ENCODE measurements at places on chromosomes 2 and 18.

DNA sequence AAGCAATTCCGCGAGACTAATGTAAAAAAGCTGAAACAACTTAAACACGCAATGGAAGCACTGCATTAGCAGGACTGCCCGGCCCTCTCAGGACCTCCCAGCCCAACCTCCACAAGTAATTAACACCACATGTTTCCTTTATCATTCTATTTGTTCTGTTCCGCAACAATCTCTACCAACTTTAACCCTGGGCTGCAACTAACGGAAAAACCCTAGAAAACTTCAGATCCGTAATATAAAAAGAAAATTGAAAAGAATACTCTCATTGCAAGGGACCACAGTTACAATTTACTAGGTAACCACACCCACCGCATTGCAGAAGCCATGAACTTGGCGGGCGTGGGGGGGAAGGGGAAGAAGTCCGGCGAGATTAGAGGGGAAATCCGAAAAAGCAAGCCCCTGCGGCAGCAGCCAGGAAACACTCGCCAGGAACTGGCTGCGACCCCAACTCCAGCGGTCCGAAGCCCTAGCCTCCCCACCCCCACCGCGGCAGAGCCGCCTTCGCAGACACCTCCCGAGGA is 1.2 kb downstream of the EPB41L3 start:
- DNase-seq, result no peak

DNA sequence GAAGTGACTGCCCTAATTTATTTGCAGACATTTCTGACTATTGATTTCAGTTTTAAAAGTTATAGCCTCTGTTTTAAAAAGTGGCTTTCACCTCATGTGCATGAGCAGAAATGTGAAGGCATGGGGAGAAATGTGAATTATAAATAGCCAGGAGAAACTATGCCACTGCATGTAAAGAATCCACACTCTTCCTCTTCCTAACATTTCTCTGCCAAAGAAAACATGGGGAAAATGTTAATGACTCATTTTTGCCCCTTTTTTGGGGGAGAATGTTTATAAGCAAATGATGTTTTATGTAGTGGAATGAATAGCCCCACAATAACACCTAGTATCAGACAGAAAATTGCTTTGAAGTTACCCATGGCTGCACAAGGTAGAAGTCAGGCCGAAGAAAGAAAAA is 249.0 kb upstream of the TANK start:
- no peak for DNase-seq

DNA sequence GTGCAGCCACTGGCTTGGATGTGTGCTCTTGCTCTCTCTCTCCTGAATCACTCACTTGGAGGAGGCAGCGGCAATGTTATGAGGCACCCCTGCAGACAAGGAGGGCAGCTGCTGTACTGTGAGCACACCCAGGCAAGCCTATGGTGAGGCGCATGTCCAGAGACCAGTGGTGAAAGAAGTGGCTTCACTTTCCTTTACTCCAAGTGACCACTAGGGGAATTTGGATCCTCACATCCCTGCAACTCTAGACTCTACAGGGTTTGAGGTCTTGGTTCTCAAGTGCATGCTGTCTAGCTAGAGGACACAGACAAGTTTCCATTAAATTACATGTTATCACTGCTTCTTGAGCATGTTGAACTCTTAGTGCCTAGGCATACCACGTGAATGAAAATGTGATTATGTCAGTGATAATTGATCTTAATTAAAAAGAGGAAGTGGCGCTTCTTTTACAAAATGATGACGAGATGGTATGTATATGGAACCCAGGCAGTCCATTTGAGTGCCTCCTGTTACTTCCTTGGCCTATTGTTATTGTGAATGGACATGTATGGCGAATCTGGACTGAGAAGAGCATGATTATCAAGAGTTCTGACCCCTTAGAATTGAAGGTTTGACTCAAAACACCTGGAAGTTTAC is 181.0 kb upstream of the CDH2 start:
- DNase-seq, result no peak

- no peak for DNase-seq
Observed at GRCh38 chr2:177952151-177952550, 120.4 kb downstream of the PDE11A start.

DNA sequence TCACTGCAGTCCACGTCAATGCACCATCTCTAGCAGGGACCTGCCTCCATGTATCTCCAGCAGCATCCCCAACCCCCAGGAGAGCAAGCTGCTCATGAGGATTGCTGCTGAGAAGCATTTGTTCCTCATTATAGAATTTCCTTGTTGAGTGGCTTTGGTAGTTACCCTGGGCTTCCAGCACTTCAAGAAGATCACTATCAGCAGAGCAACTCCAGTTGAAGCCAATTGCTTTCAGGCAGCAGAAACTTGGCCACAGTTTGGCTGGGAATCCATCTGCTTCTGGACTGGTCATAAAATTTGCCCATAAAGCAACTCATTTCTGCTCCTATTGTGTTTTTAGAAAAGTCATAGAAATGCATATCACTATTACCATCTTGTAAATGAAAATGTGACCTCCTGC is 17.4 kb downstream of the TRPM8 start:
- no peak for DNase-seq

DNA sequence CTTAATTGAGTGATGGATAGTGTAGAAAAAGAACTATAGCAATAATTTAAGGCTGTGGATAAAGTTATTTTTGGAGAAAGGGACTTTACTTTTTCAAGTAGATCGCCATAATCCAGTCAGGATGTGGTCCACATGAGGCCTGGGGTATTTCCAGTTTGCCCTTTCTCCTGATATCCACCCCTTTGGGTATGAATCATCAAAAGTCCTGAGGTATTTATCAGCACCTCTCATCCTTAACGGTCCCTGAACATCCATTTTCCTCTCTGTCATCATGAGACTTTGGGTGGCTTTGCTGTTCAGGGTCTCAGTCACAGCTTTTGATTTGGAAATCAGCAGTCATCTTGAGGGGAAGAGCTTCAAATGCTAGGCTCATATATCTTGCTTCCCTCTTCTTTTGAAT is 39.3 kb upstream of the ELAC1 start:
- DNase-seq, result no peak

GRCh38 chr2:200101922-200102321 is 146.5 kb downstream of the MAIP1 start:
- no peak for DNase-seq

DNA sequence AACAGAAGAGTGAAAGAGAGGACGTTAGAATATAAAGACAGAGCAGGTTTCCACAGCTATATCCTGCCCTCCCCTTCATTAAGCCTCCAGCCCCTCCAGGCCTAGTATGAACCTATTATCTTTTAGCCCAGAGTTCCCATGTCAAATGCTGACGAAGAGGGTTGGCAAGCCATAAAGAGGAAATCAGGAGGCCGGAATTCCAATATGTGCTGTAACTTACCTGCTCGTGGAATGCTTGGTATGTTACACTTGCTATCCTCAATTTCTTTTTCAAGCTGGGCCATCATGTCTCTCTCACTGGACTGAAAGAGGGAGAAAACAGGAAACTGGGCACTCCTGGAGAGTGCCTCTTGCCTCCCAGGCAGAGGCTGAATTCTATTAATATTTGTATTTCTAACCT is 264.1 kb downstream of the TRIB2 start:
- no peak for DNase-seq

GRCh38 chr18:48500517-48500916 is 38.3 kb upstream of the CTIF start:
- no peak for DNase-seq

DNA sequence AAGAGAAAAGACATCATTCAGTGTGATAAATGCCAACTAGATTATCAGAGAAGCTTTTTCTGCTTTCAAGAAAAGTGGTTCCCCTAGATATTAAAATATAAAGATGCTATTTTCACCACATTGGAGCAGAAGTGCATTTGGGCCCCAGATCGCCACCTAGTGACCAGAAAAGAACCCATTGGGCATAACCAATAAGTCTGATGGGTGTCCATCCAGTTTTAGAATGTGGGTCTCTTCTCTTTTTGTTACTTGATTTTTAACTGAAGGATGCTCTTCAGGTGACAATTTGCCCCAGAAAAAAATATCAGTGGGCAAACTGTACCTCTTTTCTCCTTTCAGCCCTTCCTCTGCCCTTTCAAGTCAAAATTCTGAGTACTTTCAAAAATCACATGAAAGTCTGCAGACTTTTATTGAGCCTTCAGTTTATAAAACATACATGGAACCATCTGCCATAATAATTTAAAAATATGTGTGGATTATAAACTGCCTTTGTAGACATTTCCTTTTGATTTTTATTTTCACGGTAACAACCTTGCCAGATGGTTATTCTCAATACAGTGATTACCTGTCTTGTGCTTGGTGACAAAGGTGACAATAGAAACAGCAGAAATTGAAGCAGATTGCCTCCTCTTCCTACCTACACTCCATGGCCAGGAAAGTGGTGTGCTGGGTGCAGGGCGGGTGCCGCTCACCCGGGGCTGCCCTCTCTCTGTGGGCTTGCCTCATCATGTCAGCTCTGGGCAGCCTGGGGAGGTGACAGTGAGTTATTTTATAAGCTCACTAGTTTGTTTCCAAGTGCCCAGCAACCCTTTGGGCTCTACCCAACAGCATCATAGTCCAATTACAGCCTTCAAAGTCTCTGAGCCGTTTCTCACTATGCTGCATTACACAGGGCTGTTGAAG is 124.5 kb downstream of the DCDC2C start:
- no peak for DNase-seq

DNA sequence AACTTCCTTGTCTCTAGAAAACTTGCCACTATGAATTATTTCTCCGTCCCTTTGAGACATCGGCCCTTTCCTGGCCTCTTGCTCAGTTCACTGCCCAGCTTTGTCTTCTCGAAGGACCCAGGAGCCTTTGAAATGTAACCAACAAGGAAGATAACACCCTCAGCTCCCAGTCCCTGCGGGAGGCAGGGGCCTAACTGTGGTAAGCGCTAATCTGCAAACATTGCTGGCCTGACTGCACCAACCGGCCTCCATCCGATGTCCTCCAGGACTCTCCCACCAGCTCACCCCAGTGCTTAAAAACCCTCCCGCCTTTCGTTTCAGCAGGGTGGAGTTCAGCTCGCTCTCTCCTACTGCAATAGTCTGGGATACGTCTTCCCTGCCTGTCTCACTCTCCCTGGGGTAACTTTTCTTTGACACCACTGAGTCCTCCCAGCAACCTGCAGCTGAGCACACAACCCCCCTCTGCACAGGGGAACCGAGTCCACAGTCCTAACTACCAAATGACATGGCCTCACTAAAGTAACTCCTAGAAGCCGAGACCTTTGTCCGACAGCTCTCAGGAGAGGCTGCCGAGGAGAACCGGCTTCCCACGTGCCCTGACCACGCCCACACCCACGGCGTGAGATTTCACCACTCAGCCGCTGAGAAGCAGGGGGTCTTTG is 76.1 kb downstream of the MBP start:
- DNase-seq, result no peak

- no peak for DNase-seq
Observed at GRCh38 chr2:145587922-145588321, 1068.0 kb upstream of the ZEB2 start.

- peak; percentile 85 for DNase-seq
Observed at GRCh38 chr2:28391564-28392296, 928 bp upstream of the FOSL2 start.

DNA sequence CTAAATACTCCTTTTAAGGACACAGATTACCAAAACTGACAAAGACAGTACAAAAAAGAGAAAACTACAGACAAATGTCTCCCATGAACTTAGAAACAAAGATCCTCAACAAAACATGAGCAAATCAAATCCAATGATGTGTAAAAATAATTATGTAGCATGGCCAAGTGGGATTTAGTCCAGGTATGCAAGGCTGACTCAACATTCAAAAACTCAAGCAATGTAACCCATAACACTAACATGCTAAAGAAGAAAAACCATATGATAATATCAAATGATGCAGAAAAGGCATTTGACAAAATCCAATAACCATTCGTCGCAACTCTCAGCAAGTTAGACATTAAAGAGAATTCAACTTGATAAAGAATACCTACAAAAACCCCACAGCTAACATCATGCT is 239.0 kb upstream of the KLHL29 start:
- DNase-seq, result no peak

DNA sequence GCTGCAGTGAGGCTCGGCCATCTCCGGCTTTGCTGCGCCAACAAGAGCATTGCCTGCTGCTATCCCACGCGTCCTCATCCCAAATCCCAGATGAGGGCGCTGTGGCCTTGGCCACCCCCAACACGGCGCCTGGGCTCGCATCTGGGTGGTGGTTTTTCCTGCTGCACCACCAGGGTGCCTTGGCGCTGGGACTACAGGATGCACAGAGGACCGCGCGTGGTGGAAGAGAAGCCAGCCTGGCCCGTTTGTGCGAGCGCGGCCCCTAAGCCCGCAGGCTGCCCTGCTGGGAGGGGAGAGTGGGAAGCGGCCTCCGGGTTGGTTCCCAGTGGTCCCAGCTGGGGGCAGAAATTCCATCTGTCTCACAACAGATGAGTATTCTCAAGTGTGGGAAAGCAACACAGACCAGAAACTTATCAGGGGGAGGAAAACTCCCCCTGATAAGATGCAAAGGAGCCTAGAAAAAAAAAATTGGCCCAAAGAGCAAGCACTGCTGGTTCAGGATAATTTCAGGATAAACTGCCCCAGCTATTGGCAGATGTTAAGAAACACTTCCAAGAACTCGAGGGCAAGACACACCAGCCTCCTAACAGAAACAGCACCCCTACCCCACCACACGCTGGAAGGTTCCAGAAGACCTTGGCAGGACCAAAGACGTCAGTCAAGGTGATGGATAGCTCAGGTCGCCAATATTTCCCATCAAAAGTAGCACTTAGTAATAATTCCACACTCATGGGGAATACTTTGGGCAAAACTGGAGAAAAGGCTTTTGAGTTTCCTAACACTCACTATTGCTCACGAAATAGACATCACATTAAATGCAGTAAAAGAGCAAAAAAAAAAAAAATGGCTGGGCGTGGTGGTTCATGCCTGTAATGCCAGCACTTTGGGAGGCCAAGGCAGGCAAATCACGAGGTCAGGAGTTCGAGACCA is 152.1 kb downstream of the PXDN start:
- DNase-seq, result no peak

- DNase-seq, result no peak
Observed at GRCh38 chr18:55510809-55511208, 77.2 kb downstream of the TCF4 start.

- DNase-seq, result no peak
Observed at GRCh38 chr2:63343397-63344109, 244.7 kb downstream of the WDPCP start.

DNA sequence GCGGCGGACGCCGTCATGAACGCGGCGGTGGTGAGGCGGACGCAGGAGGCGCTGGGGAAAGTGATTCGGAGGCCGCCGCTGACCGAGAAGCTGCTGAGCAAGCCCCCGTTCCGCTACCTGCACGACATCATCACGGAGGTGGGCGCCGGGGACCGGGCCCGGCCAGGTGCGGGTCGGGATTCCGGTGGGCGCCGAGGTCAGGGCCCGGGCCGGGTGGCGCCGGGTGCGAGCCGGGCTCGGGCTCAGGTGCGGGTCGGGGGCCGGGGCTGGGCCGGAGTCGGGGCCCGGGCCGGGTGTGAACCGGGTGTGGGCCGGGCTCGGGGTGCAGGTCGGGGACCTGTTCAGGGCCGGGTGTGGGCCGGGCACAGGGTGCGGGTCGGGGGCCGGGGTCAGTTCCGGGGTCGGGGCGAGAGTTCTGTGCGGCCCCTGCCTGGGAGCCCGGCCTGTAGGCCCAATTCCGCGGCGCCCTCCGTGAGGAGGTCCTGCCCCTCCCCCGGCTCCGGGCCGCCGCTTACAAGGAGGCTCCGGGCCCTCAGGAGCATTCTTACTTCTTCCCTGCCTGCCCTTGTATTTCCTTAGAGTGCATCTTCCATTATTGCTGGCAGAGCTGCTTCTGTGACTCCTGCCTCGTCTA is 447 bp downstream of the TRAF3IP1 start:
- no peak for DNase-seq

All from CD4-positive, alpha-beta T cell (primary cell).